ENCODE measurements at places on chromosomes 1 and 21. TPM values are rescaled to one million over a fixed set of nuclear protein-coding genes. Genes with fewer than 3 reads are reported as not detected.

Gene TDRKH
- total RNA-seq, result 30.7 TPM

- peak; percentile 11 for DNase-seq
Observed at GRCh38 chr1:228544021-228544850, 57.1 kb downstream of the RNF187 start.

DNA sequence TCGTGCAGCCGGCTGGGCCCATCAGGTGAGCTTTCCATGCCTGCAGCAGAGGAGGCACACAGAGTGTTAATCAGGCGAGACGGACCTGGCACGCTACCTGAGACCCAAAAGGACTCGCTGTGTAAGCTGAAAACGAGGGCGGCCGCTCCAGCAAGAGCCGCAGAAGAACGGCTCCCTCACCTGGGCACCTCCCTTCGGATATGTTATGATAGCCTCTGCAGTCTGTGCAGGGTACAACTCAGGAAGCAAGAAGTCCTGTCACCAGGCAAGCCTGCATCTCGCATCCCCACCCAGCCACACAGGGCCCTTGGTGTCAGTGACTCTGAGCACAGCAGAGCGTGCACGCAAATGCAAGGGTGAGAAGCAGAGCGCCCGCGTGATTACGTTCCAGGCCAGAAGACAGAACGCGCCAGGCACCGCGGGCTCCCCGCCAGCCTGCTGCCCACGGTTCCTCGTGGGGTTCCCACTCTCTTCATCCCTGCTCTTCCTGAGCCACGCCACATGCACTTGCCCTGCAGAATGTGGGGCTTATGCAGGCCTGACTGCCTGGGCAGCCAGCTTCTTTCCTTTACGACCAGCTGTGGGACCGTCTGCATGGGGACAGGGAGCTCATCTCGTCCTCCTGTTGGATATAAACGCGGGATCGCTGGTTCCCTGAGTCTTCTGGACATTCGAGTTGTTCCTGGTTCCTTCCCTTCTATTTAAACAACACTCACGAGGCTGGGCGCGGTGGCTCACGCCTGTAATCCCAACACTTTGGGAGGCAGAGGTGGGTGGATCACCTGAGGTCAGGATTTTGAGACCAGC, 20.2 kb upstream of the LRRC47 start:
- DNase-seq, result peak; percentile 55

DNA sequence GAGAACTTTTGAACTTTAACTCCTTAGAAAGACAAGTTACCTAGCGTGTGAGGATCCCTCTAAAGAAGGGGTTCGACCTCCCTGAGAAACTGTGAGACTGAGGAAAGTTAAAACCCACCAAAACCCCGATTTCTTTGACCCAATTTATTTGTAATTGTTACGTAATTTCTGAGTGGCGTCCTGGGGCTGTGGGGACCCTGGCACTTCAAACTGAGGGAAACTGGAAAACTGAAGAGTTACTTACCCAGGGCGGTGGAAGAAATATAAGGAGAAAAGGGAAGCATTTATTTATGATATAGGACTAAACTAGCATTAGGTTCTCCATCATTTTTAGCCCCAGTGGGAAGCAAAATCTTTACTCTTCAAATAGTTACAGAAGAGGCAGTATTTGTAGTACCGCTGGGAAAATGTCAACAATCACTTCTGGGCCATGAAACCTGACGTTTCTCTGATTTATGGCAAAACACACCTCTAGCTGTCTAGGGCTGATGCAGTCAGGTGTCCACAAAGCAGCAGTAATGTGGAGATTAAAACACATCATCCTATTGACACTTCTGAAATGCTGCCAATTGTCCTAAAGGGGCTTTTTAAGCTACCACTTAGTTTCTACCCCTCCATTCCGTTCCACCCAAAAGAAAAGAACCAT, 430 bp downstream of the S100B start:
- DNase-seq, result no peak

- no peak for DNase-seq
Observed at GRCh38 chr21:43591571-43591970, 67.7 kb downstream of the HSF2BP start.

- no peak for DNase-seq
Observed at GRCh38 chr1:59022799-59023198, 239.0 kb upstream of the JUN start.

Gene NOTCH2
- total RNA-seq, result 42.6 TPM

Gene AIM2
- total RNA-seq, result 14.4 TPM

- DNase-seq, result peak; percentile 22
Observed at GRCh38 chr1:33634806-33635205, 162.4 kb downstream of the ZSCAN20 start.

Gene DISC1
- total RNA-seq, result 12.4 TPM

DNA sequence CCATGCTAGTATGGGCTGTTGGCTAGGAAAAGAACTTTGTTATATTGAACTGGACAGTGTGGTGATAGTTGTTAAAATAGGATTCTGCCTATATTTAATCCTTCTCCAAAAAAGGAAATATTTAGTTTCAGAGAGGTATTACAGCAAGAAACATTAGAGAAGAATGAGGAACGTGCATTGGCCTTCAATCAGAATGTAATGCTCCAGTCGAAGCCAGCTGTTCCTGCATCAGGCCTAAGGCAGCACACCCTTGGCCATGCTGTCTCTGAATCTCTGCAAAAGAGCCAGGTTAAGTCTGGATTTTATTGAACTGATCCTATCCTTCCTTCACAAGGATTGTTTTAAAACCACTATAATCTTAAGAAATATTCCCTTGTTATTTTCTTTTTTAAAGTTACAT, 35.3 kb upstream of the RALGPS2 start:
- no peak for DNase-seq

GRCh38 chr1:192491804-192492554, 83.6 kb upstream of the RGS1 start:
- DNase-seq, result no peak

- DNase-seq, result no peak
Observed at GRCh38 chr1:160082487-160082886, 1.1 kb downstream of the KCNJ9 start.

Gene DNM3
- total RNA-seq, result 2.6 TPM

Gene IL20
- not detected for total RNA-seq

Gene PLCH2
- 7.1 TPM for total RNA-seq

- DNase-seq, result no peak
Observed at GRCh38 chr1:187003353-187003752, 174.6 kb downstream of the PLA2G4A start.

Gene PLA2G2C
- 0.58 TPM for total RNA-seq

- DNase-seq, result no peak
Observed at GRCh38 chr1:178438432-178438831, 58.3 kb downstream of the CLEC20A start.

Gene B3GALT5
- 0.02 TPM for total RNA-seq

DNA sequence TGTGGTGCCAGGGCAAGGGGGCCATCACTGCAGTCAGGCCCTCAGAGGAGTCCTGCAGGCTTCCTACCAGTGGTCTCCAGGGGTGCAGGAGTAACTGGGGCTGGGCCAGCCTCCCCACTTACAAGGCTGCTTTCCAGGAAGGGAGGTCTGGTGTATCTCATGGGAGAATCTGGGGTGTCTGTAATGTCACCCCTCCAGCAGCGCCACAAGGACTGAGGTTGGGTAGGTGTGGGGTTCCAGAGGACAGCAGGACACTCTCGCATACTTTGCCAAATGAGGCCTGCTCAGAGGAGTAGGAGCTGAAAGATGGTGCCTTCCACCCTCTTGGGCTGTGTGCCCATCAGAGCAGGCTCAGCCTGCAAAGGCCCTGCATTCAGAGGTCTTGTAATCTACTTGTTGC, 46.9 kb downstream of the TNNT2 start:
- DNase-seq, result no peak

Gene GREM2
- 0.43 TPM for total RNA-seq

- DNase-seq, result no peak
Observed at GRCh38 chr1:183674886-183675285, 21.8 kb upstream of the APOBEC4 start.

GRCh38 chr1:193438312-193438711, 251.9 kb upstream of the B3GALT2 start:
- DNase-seq, result no peak

GRCh38 chr1:6889875-6890480, 104.7 kb downstream of the CAMTA1 start:
- no peak for DNase-seq

Gene DCST2
- total RNA-seq, result 1.5 TPM

DNA sequence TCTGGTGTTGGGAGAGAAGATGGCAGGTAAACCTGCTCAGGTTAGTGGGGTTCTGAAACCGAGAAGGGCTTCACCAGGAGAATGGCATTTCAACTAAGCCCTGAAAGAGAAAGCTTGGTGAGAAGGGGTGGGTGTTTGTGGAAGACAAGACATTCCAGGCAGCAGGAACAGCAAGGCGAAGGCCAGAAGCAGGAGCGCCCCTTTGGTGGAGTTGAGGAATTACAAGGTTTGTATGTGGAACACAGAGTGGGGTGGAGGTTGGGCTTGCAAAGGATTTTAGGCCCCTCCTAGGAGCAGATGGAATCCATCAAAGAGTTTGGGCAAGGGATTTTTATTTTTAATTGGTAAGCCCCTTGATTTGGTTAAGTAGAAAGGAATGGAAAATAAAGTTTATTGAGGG, 24.8 kb upstream of the ELOA start:
- DNase-seq, result no peak

GRCh38 chr1:190477762-190478148, at the start of gene BRINP3:
TSS of gene BRINP3 (minus strand) at chr1:190477864.
- DNase-seq, result no peak

Gene GPR3
- 0.25 TPM for total RNA-seq

GRCh38 chr1:199083680-199084079, 444.8 kb downstream of the PTPRC start:
- DNase-seq, result no peak

GRCh38 chr1:88549536-88549935, 134.5 kb upstream of the PKN2 start:
- DNase-seq, result no peak

Gene GUCA2B
- total RNA-seq, result not detected

Gene KCNJ10
- not detected for total RNA-seq

Gene C1orf167
- not detected for total RNA-seq

DNA sequence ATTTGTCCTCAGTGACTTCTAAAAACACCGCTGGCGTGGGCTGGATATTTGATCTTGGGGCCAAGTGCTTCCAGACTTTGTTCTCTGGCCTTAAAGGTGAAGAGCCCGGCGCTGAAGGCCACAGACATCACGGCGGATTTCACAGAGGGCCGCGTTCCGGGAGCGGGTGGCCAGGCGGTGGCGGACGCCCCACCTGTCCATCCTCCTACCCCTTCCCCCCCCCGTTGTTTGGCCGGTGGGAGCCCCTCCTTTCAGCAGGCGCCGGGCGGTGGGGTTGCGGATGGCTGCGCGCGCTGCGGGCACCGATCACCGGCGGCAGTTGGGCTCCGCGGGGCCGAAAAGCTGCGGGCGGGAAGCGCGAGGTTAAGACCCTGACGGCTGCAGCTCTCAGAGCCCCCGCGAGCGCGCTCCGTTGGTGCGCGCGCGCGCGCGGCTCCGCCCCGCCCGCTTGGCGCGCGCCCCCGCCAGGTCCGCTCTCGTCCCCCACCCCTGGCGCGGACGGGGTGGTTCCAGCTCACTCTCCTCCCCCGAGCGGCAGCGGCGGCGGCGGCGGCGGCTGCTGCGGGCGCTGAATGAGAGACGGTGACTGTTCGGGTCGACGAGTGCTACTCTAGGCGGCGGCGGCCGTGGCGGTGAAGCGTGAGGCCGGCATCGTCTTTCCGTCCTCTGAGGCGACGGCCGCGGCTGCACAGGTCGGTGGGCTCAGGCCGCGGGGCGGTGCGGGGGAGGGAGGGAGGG, at the start of gene RALGPS2:
RALGPS2 (plus strand) TSS at position 517 of the 738 bp plus-strand sequence. CDS start 51,521 bp downstream, outside the sequence.
- DNase-seq, result peak; percentile 58

Gene NTNG1
- 0.25 TPM for total RNA-seq

DNA sequence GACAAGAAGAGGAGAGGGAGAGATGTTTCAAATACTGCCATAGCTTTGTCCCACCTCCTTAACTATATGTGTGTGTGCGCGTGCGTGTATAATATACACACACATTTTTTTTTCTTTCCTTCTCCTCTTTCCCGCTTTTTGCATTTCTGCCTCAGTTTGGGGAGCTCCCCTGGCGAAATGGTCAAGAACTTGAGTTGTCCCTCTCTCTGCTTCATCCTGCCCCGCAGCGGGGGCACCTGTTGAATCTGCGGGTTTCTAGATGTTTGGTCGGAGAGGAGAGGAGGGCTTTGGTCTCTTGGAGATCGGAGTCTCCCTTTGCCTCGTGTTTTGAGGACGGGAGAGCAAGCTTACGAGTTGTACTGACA, 504 bp downstream of the SCCPDH start:
- DNase-seq, result no peak

GRCh38 chr1:6982443-6982842, 197.2 kb downstream of the CAMTA1 start:
- DNase-seq, result no peak

DNA sequence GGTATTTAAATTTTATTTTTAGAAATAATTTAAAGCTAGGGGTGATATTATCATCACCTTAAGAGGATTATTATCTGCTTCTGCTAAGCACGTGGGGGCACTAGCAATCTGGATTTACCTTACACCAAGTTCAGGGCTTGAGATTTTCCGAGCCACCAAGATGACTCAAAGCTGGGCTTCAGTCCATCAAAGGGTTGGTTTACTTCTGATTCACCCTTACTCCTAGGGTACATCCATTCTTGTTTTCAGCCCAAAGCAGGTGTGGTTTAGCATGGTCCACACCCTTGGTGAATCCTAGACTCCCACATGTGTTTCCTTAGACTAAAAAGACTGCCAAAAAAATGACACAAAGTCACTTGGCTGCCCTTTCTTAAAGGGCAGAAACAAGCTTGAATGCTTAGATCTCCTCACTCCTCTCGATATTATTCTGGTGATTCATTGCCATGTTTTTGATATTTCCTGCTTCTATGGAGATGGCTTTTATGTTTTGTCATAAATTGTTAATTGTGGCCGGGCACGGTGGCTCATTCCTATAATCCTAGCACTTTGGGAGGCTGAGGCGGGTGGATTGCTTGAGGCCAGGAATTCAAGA, 9.8 kb upstream of the PRSS38 start:
- DNase-seq, result no peak

DNA sequence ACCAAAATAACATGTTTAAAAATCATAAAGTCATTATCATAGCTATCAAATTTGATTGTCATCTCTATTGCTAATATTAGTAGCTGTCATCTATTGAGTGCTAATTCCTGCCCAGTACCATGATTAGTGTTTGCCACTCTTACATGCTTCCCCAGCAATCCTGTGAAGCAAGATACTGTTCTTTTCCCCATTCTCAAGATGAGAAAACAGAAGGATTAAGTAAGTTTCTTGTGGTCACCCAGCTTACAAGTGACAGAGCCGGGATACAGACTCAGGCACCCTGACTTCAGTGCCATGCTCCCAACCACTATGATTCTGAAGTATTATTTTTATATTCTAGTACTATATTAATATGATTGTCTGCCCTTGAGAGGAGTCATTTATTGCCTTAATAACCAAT, 36.5 kb downstream of the LRRC8C start:
- DNase-seq, result no peak

GRCh38 chr1:39922251-39922688, 20.6 kb upstream of the MYCL start:
- DNase-seq, result no peak

Gene B3GALT2
- not detected for total RNA-seq

GRCh38 chr1:46607345-46608130, 3.5 kb upstream of the MKNK1 start:
- DNase-seq, result no peak

GRCh38 chr1:167515461-167515860, 2.9 kb downstream of the CD247 start:
- no peak for DNase-seq

GRCh38 chr1:180994262-180994661, 28.4 kb downstream of the STX6 start:
- DNase-seq, result no peak

Gene RAP1A
- 126 TPM for total RNA-seq

Gene PDE4DIP
- total RNA-seq, result 33.8 TPM

GRCh38 chr21:46500224-46500861, 41.7 kb downstream of the DIP2A start:
- no peak for DNase-seq
